ENCODE measurements at places on chromosomes 4 and X. TPM values are rescaled to one million over a fixed set of nuclear protein-coding genes. Genes with fewer than 3 reads are reported as not detected.

GRCh38 chr4:98639108-98639507 is 19.3 kb downstream of the TSPAN5 start:
- DNase-seq = no peak

SLC26A1 gene
- polyA plus RNA-seq = not detected

NPY2R gene
- polyA plus RNA-seq = not detected

DNA sequence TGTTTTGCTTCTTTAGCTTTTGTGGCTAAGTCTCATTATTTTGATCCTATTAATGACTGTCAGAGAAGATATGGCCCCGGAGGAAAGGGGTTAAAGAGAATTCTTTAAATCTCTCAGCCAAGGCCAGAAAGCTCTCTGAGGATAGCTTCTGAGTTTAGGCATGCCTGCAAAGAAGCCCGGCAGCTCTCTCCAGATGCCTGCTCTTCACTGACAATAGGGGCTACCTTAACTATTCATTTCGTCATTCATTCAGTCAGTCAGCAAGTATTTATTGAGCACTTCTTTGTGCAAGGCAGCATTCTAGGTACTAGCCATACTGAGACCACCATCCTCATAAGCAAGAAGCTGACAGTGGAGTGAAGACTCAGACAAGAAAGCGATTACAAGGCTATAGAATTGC is 34.0 kb upstream of the BMP15 start:
- no peak for DNase-seq

PABPC1L2A gene
- not detected for polyA plus RNA-seq

DNA sequence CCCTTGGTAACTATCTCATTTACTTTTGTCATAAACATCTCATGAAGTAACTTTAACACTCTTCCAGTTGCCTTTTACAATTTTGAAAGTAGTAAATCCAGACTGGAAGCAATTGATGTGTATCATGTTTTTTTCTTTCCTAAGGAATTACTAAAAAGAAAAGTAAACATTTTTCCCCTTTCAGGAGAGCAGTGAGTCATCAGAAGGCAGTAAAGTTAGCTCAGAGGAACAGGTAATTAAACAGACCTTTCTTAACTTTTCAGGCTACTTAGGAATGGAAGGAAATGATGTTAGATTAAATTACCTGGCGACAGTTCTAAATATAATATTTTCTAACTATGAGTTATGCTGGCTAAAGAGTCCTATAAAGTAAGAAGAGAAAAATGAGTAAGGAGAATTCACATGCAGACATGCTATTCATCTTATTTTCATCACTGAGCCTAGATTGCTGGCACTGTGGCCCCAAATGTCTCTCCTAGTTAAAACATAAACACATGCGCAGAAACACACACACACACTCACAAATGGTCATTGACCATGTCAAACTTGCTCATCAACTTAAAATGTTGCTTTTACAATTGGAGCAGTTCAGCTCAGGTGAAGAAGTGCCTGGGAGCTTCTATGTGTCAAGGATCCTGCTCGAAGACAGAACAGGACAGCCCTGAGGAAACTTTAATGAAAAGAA is 9.3 kb downstream of the DMP1 start:
- DNase-seq = peak; percentile 61

AP1S2 gene
- polyA plus RNA-seq = 8.5 TPM

DNA sequence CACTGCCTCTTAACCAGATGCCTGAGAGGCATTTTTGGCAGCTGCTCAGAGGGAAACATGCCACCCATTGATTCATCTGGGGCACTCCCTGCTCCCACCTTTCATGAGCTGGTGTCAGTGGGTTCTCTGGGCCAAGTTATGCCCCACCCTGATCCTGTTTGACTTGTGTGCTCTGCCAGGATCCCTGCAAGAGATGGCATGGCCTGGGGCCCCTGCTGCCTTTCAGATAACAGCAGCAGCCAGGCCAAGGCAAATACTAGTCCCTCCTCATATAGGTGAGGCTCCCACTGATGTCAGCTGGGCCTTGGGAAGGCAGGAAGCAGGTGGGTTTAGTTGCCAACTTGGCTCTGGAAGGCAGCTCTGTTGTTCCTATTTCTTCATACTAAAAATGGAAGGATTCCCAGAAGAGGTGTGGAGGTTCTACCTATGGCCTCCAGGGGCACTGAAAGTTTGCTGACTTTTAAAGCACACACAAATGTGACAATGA is 192.9 kb upstream of the RBPJ start:
- DNase-seq = peak; percentile 76

AMBN gene
- not detected for polyA plus RNA-seq

CD99 gene
- polyA plus RNA-seq = 91.6 TPM

NOX1 gene
- polyA plus RNA-seq = not detected

DNA sequence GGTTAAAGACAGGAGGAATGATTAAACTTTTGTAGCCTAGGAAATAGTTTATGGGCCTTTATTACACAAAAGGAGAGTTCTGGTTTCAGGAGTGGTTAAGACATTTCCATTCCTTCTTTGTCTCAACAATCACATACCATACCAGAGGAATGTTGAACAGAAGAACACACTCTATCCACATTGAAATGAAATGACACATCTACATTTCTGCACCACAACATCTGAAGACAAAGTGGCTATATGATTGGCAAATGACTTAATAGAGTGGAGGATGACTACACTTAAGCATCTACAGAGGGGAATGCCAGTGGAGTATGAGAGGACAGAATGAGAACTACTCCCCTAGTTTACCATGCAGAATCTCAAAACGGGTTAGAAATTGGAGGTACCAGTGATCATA is 8.0 kb downstream of the CYP2U1 start:
- peak; percentile 74 for DNase-seq

GRCh38 chr4:106036334-106036733 is 141.1 kb downstream of the NPNT start:
- no peak for DNase-seq

USP51 gene
- 0.28 TPM for polyA plus RNA-seq

GRCh38 chr4:78604988-78605387 is 53.4 kb downstream of the ANXA3 start:
- no peak for DNase-seq

DNA sequence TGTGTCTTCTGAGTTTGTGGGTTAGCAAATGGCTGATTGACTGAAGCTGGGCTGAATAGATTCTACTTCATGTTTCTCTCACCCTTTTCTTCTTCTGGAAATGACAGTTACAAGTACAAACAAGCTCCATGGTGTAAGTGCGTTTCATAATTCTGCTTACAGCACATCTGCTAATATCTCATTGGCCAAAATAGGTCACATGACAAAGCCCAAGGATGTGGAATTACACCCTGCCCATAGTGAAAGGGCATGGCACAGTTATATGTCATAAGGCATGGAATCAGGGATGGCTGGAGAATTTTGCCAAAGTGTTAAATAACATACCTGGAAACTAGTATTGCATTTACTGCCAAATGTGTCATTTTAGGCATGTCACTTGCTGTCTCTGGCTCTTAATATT is 327.2 kb downstream of the NKX6-1 start:
- peak; percentile 15 for DNase-seq

GRCh38 chr4:68272860-68273259 is 27.4 kb upstream of the TMPRSS11B start:
- DNase-seq = no peak

DNA sequence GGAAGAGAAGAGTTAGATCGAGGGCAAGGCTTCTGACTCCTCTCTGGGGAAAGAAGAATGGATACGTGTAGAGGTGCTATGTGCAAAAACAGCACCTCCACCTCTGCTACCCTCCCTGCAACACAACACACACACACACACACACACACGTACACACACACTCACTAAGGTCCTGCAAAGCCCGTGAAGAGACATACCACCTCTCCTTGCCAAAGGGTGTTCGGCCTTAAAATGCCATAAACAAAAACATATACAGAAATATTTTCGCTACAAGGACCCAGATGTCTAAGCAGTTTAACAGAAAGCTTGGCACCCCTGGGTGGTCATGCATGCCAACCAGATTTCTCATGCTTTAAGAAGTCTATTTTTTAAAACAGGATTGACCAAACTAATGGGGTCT is 1.5 kb downstream of the TIFA start:
- DNase-seq = peak; percentile 34

SHROOM2 gene
- polyA plus RNA-seq = 8.7 TPM

GRCh38 chr4:58983887-58984286 is 1873.7 kb upstream of the IGFBP7 start:
- peak; percentile 71 for DNase-seq

UNC5C gene
- polyA plus RNA-seq = 3.0 TPM

DNA sequence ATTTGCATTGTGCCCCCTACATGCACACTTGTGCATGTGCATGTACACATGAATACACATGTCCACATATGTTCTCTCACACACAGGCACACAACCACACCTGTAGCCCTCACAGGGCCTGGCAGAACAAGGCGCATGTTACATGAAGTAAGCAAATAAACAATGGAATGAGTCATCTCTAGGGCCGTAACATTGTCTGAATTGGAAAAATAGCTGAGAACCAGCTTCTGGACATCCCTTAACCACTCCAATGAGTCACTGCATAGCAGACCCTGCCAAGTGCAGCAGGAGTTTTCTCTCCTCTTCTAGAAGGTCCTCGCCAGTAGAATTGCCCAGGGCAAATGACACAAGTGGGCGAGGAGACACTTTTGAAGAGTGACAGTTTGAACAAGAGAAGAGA is 66.1 kb downstream of the MAGEA10 start:
- peak; percentile 74 for DNase-seq

HAND2 gene
- not detected for polyA plus RNA-seq

- DNase-seq = peak; percentile 64
Observed at GRCh38 chr4:153466949-153467896, 1.1 kb downstream of the TMEM131L start.

DNA sequence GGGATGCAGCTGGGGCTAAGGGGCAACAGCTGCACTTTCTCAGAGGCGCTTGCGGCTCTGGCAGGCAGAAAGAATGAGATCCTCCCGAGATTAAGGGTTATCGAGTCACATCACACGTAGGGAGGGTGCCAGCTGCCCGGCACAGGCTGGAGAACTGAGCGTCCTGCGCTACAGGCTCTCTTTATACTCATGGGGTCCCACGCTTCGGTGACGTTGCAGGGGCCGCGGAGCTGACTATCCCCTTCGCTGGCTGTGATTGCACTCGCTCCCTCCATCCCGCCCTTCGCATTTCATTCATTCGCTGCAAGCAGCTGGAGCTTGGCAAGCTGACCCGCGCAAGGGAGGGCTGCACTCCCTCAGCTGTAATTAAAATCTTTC is at the start of gene TACR3:
TACR3 (minus strand) TSS at position 156 of the 378 bp plus-strand sequence. CDS start 310 bp downstream, outside the sequence.
- no peak for DNase-seq

EVC2 gene
- 0.79 TPM for polyA plus RNA-seq

DNA sequence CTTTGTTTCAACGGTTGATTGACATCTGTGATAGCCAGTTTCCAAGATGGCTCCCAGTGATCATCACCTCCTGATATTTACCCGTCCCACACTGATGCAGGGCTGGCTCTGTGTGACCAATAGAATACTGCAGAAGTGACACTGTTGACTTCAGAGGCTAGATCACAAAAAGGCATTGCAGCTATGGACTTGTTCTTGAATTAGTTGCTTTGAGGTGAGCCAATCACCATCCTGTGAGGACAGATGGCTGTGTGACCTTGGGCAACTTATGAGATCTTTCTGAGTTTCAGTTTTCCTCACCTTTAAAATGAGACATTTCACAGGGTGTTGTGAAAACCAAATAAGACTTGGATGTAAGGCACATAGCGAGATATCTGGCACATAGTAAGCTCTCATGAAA is 1.8 kb upstream of the GPR82 start:
- DNase-seq = no peak

MAGIX gene
- polyA plus RNA-seq = 1.3 TPM

GRCh38 chrX:115960440-115961084 is 210.0 kb upstream of the AGTR2 start:
- DNase-seq = peak; percentile 65
